ENCODE measurements at places on chromosomes 11 and 22. TPM values are rescaled to one million over a fixed set of nuclear protein-coding genes. Genes with fewer than 3 reads are reported as not detected.

Gene PTPN5
- 6.7 TPM for total RNA-seq

Gene FGF19
- total RNA-seq, result not detected

Gene MS4A15
- not detected for total RNA-seq

Gene TTC36
- total RNA-seq, result 30.4 TPM

Gene MRPL23
- 117 TPM for total RNA-seq

Gene RAG1
- total RNA-seq, result under 0.01 TPM
